ENCODE measurements at places on chromosomes 12 and 14.

DNA sequence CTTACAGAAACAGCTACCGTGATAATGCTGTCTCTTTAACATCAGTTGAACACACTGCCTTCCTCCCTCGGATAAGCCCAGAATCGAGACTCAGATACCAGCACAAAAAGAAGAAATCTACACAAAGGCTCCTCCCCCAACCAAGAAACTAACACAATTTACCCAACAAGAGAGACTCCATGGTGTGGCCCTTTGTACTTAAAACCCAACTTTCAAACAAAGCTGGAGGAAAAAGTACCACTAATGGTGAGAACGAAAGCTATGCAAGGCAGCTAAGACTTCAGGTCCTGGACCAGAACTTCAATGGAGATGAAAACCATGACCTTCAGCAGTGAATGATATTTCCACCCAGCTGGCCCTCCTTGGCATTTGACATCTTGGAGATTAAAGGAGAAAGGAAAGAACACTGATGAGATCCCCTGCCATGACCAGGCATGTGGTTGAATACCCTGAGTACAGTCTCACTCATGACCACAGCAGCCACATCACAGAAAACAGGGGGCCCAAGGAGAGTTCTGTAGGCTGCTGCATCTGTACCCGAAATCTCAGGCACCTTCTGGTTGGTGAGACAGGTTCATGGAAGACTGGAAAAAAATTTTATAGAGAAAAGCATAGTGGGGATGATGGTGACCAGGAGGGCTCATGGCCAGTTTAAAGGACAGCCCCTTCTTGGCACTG lies 36.7 kb downstream of the RBM19 start:
- DNase-seq = no peak

DNA sequence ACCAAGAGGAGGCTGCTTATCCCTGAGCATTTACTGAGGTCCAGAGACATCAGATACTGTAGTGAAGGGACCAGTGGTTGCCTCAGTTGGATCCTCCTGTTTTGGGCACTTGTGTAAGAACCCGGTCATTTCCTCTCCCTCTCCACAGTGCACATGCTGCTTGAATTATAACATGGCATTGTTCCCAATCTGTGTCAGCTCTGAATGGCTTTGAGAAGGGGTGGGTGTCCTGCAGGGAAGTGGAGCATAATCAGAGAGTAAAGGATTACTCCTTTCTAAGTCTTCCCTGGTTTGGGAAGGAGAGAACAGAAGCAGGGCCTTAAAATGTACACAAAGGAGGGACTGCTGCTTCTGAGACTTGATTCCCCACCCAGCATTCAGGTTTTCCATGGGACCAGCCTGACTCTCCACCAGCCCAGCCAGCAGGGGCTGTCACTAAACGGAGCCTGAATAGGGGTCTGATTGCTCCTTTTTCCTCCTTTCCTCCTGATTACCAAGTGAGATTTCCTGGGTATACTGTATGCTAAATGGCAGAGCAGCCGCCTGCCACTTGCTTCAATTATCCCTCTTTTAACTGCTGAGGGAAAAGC lies 78.4 kb downstream of the NRXN3 start:
- no peak for DNase-seq

DNA sequence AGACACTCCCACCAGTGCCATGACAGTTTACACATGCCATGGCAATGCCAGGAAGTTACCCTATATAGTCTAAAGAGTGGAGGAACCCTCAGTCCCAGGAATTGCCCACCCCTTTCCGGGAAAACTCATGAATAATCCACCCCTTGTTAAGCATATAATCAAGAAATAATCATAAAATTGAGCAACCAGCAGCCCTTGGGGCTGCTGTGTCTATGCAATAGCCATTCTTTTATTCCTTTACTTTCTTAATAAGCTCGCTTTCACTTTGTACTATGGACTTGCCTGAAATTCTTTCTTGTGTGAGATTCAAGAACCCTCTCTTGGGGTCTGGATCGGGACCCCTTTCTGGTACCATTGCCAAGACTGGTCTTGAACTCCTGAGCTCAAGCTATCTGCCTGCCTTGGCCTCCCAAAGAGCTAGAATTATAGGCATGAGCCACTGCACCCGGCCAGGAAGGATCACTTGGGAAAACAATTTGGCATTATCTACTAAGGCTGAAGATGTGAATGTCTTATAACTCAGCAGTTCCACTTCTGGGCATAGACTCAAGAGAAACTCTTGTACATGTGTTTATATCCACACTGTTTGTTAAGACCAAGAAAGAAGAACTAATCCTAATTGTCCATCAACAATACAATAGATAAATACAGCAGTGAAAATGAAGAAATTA lies 35.9 kb upstream of the CEP83 start:
- DNase-seq = no peak

GRCh38 chr14:94462763-94463572 lies 10.4 kb upstream of the SERPINA11 start:
- no peak for DNase-seq

DNA sequence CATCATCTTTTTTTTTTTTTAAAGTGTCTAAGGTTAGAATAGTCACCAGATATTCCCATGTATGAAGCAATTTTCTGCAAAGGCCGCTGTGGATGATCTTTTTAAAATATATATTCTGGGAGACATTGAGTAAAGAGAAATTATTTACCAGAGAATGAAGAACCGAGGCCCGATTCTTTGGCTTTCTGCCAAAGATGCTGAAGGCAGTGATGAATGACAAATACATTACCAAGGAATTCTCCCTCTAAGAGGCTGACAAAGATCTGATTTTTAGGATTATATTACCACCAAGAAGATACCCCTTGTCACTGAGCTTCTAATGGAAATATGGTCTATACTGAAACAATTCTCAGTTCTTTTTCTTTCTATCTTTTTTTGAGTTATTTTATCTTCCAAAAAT lies 336.8 kb downstream of the NAV3 start:
- DNase-seq = peak; percentile 33

- no peak for DNase-seq
These were observed 11.0 kb downstream of the DCTN2 start for GRCh38 chr12:57535764-57536596.

- no peak for DNase-seq
These were observed 605 bp downstream of the ZCRB1 start for GRCh38 chr12:42325326-42325652.

GRCh38 chr12:43315961-43316360 lies 236.0 kb downstream of the ADAMTS20 start:
- DNase-seq = no peak

GRCh38 chr12:101168001-101168400 lies 42.0 kb downstream of the SLC5A8 start:
- no peak for DNase-seq

GRCh38 chr12:115322275-115322674 lies 638.3 kb upstream of the TBX3 start:
- DNase-seq = no peak

- no peak for DNase-seq
These were observed 13.5 kb downstream of the OR2AP1 start for GRCh38 chr12:55585817-55586216.

GRCh38 chr12:131468206-131468605 lies 242.7 kb upstream of the SFSWAP start:
- no peak for DNase-seq

DNA sequence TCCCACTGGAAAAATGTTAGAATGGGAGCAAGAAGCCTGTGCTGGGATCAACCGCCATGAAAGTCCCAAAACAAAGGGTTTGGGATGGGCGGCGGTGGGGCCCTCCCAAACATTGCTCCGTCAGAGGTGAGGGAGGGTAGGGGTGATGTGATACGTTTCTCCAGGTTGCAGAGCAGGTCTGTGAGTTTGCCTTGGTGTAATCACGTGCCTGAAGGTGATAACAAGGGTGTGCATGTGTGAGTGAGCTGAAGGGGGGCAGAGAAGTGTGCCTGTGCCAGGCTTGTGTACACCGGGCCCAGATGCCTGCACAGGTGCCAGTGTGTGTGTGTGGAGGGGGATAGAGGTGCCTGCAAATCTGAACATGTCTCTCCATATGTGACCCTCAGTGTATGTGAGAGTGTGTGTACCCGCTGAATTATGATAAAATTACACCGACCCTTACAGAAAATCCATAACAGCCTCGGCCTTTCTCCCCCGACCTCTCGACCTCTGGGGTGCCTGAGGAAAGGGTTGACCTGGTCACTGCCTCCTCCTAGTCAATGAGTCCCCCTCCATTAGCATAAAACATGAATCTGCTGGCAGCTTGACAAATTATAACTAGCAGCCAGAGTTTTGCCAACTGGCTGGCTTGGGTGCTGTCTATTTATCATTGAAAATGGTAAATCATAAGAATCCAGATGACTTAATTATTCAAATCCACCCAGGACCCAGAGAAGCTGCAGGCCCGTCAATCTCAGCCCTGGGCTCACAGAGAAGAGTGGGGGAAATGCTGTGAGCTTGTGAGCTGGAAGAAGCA lies 55.6 kb downstream of the SMUG1 start:
- no peak for DNase-seq

GRCh38 chr12:78343657-78344056 lies 513.0 kb downstream of the NAV3 start:
- no peak for DNase-seq

GRCh38 chr14:105292826-105293711 lies 7.7 kb downstream of the BRF1 start:
- DNase-seq = no peak

GRCh38 chr14:105378199-105378598 lies 20.1 kb upstream of the TEX22 start:
- DNase-seq = no peak

DNA sequence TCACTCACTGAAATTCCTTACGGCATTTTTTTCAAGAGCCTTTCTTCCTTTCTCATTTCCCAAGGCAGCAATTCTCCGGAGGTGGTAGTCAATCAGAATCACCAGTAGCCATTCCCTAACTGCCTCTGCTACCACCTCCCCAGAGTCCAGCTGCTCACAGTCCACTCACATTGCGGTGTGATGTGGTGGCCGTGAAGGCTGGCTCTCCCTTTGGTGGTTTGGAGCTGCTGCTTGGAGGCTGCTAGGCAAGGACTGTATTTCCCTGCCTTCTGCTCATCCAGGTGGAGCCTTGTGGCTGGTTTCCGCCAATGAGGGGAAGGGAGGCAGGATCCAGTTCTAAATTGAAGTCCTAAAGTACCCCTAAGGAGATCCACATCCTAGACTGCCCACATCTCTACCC lies 222.0 kb downstream of the ANO2 start:
- no peak for DNase-seq

DNA sequence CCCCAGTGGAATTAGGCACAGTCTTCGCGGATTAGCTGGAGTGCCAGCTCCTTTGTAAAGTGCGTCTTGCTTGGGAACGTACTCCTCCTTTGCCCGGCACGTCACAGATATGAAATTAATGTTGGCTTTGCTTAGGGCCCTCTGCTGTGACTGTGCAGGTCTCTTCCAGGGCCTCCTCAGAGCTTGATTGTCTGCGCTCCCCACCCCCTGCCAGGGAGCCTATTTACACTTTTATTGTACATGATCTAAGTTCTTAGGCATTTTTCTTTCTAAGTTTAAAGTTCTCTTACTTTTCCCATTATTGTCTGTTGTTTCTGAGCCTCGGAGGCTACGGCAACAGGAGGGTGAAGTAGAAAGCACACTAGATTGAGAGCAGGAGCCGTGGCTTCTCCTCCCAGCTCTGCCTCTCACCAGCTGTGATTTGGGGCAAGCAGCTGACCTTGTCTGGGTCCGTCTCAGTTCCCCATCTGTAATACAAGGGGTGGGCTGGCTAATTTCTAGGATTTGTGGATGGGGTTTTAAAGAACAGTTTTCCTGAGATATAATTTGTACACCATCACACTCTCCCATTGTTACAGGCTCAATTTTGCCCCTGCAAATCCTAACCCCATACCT lies 81.8 kb downstream of the TSPAN9 start:
- no peak for DNase-seq

GRCh38 chr14:99575043-99576023 lies 28.7 kb downstream of the CCDC85C start:
- peak; percentile 25 for DNase-seq

- no peak for DNase-seq
These were observed 177.7 kb upstream of the RGS6 start for GRCh38 chr14:71754422-71755095.

GRCh38 chr12:49322367-49322707 lies 718 bp upstream of the TROAP start:
- no peak for DNase-seq

GRCh38 chr12:28159688-28160087 lies 30.6 kb upstream of the CCDC91 start:
- DNase-seq = no peak

- no peak for DNase-seq
These were observed 95.5 kb upstream of the KRR1 start for GRCh38 chr12:75606956-75607355.

- no peak for DNase-seq
These were observed 187.4 kb upstream of the SLC16A7 start for GRCh38 chr12:59408431-59408830.
